Brain pericyte (primary cell): ENCODE measurements at places on chromosomes 5 and 9.

DNA sequence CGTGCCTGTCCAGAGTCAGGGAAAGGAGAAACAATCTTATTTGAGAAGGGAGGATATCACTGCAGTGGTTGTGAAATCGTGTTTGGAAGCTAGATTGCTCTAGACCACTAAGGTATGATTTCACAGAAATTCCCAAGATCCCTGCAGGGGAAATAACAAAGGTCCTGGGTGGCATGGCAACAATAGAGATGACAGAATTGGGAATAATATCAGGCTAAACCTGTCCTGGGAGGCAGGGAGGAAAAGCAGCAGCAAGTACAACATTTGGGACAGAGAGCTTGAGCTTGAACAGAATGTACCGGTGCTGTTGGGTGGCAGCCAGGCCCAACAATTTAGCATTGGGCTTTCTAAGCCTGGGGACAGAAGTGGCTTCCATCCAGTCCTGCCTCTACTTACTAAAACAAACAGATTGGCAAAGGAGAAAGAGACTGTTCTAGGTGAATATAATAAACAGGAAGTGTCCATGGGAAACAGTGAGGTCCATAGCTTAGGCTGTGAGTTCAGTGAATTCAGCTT lies 17.0 kb upstream of the ARHGAP26 start:
- no peak for DNase-seq

DNA sequence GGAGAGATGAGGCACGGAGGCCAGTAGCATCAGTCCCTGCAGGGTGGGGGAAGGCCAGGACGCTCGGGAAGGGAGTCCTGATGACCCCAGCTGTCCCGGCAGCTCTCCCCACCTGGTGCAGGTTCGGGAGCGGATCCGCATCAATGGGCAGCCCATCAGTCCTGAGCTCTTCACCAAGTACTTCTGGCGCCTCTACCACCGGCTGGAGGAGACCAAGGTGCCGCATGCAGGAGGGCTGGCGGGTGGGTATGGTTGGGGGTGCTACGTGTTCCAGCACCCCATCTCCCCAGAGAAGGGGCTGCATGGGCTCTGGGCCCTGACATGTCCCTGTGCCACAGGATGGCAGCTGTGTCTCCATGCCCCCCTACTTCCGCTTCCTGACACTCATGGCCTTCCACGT lies 4.2 kb downstream of the FPGS start:
- DNase-seq = no peak

DNA sequence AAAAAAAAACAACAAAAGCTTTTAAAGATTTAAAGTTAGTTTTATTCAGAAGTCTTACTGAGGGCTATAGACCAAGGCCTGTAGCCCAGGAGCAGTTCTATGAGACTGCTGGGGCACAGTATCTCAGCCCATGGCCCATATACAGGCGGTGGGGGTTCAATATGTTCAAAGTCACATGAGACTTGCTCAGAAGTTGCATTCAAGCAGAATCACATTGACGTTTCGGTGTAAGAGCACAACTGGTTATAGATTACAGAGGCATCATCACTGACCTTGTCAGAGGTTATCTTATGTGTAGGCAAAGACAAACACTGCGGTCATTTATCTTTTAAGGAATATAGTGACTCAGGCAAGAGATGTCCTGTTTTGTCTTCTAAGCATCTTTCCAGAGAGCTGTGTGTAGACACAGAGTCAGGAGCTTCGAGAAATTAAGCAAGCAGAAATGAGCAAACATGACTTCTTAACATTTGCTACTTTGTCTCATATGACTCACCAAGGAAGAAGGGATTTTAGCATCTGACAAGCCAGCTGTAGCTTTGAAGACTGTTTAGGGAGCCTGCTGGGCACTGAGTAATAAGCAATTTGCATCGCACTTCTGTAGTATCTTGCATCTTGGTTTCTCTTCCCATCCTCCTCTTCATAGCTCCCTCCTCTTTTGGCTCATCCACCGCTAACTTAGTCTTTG lies 12.9 kb upstream of the F2RL1 start:
- peak; percentile 83 for DNase-seq

- no peak for DNase-seq
These were observed 8.2 kb upstream of the CRHBP start for GRCh38 chr5:76944638-76945037.

DNA sequence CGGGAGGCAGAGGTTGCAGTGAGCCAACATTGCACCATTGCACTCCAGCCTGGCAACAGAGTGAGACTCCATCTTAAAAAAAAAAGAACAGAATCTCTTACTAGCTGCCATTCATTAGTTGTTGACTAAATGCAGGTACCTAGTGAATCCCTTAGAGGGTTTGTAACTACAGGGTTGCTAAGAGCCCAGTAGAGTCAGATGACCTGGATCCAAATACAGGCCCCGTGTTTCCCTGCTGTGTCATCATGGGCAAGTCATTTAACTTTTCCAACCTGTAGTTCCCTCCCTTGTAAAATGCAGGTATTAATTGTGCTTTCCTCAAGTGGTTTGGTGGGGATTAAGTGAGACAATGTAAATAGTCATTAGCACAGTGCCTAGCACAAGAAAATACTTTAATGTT lies 32.8 kb downstream of the PLAC8L1 start:
- no peak for DNase-seq

GRCh38 chr5:170225326-170226128 lies 7.3 kb upstream of the C5orf58 start:
- no peak for DNase-seq

DNA sequence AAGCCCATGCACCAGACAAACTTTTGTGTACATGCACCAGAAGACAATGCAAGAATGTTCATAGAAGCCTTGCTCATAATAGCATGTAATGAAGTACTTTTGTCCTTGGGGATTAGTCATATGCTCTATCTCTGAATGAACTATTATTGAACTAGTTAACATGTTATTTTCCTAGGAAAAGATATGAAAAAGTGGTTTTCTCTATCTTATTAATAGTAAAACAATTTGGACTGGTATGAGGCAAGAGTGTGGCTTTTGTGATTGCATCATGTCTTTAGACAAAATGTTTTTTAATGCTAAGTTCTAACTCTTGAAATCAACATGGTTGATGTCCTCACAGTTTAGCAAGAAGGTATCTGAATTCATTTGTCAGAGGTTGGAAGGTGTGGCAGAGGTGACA lies 55.7 kb upstream of the SPDL1 start:
- DNase-seq = no peak

DNA sequence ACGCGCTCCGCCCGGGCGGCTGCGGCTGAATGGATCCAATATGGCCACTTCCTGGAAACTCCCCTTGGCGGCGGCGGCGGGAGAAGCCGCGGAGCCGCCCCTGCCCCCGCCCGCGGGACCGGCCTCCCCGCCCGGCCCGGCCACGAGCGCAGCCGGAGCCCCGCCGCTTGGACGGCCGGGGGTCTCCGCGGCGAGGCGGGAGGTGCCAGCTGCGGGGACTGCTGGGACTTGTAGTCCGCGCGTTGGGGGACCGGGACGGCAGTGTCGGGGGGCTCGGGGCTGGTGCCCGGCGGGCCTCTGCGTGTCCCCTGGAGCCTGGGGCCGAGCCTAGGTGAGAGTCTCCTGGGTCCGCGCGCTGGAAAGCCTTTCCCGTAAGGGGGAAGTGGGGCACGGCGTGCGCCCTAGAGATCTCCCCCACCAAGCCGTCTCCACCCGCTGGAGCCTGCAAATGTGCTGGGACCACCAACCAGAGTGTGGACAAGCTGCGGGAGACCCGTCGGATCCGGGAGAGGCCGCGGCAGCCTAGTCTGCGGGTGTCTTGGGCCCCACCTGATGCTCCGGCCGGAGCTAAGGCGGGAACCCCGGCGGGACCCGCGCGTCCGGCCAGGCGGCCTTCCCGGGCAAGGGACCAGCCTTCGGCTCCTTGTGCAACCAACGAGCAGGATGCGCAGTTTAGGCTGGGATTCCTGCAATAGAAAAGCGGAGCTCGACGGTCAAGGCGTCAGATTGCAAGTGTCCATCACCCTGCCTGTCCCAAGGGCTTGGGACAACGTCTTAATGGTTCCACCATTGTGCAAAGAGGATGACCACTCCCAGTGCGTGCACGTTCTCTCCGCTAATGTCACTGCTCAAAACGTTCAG lies at the start of gene SEPTIN8:
SEPTIN8 (minus strand) TSS at position 31 of the 861 bp plus-strand sequence. CDS start 102 bp downstream, outside the sequence.
- DNase-seq = no peak

- no peak for DNase-seq
These were observed 619.0 kb downstream of the CDH18 start for GRCh38 chr5:19369048-19369447.

DNA sequence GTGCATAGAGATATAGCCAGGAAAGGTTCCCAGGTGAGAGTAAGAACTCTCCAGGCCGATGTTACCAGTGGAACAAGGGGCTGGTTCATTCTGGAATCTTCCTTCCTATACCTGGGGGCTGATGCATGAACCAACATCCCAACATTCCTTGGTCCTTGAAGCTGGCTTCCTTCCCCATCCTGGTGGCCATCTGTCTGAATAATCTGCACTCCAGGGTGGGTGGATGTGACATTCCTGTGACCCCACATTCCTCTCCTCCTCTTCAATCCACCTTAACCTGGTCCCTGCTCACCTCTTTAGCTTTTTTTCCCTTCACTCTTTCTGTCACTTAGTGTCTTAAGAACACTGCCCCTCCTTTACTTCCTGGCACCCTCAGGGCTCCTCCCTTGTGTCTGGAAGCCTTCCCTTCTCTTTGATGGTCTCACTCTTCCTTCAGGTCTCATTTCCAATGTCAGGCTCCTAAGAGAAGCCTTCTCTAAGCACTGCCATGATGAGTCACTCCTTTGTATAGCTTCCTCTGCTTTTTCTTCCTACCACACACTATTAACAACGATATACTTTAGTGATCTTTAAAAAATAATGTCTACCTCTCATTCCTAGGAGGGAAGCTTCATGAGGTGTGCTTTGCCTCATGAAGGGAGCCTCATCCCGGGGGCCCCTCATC lies 80.3 kb downstream of the BOD1 start:
- no peak for DNase-seq

DNA sequence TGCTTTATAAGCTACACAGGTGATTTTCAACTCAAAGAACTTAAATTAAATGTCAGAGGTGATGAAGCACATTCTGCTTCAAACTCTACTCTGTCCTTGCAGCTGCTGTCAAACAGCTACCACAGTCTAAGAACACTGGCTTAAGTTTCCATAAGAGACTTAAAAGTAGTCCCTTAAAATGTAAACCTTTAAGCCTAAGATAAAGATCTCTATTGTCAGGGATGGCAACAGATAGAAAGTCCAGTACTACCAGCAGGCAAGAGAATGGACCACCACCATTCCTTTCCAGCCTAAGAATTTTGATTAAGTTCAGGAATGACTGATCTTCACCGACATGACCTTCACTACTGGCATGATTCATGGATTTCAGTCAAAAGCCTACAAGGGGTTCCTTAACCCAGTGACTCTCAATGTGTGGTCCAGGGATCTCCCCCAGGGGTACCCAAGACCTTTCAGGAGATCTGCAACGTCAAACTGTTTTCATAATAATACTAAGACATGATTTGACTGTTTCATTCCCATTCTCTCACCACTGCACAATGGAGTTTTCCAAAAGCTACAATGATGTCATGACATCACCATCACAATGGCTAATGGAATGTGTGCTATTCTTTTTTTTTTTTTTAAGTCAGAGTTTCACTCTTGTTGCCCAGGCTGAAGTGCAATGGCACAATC lies 41.1 kb upstream of the PLPP6 start:
- DNase-seq = no peak

DNA sequence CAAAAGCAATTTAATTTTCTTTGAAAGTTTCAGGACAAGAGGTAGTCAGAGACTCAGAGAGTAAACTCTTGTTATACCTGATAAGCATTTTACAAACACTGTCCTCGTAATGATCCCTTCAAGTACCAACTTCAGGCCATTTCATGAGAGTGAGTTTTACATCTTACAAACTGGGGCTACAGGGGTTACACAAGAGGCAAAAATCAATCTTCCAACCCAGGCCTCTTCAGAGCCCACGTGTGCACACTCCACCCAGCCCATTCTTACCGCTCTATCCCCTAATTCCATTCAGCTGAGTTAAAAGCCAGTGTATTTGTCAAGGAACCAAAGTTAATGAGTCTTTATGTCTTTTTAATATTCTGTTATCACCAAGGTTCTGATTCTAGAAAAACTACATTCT lies 46.5 kb downstream of the PSMB7 start:
- no peak for DNase-seq

- DNase-seq = peak; percentile 13
These were observed at the start of gene TDRD7 for GRCh38 chr9:97411789-97412625. TDRD7 (plus strand) TSS chr9:97412096; CDS start chr9:97428466, 16,370 bp downstream.

DNA sequence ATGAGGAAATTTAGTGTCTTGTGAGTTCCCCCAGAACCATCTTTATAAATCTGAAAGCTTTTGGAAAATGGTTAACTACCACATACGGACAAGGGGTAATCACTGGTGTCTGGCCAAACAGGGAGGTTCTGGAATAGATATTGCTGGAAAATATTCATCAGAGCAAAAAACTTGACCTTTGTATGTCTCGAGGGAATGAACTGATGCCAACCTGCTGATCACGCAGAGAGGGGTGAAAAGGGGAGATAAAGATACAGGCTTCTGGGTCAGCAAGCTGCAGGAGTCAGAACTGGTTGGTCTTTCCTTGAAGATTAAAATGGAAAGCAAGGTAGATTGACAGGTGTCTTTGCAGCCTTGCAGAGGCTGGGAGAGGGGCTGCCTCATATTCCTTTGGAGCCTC lies 35.5 kb downstream of the PSAT1 start:
- DNase-seq = no peak

- no peak for DNase-seq
These were observed at the start of gene LARP1 for GRCh38 chr5:154755361-154756008. LARP1 (plus strand) TSS chr5:154755377; CDS start chr5:154755758, 381 bp downstream.

GRCh38 chr9:88396836-88397577 lies 8.8 kb downstream of the SPIN1 start:
- DNase-seq = no peak

- no peak for DNase-seq
These were observed 215.2 kb downstream of the COMMD10 start for GRCh38 chr5:116299746-116300640.
